Vagina (tissue), 2 donors: ENCODE measurements at places on chromosomes 6 and 20. TPM values are rescaled to one million over a fixed set of nuclear protein-coding genes. Genes with fewer than 3 reads are reported as not detected.
A peak's percentile ranks its signal among the peaks of the same experiment; 100 is the strongest.

- DNase-seq, result no peak
- no peak overlapping the region for H3K4me3 ChIP-seq
- H3K4me1 ChIP-seq, result no peaks in the 10 kb centered on the region
- H3K27ac ChIP-seq, result no peak overlapping the region
- H3K27me3 ChIP-seq, result no peaks in the 10 kb centered on the region
Measured at GRCh38 chr20:52985687-52986086, 13.5 kb downstream of the TSHZ2 start.

DNA sequence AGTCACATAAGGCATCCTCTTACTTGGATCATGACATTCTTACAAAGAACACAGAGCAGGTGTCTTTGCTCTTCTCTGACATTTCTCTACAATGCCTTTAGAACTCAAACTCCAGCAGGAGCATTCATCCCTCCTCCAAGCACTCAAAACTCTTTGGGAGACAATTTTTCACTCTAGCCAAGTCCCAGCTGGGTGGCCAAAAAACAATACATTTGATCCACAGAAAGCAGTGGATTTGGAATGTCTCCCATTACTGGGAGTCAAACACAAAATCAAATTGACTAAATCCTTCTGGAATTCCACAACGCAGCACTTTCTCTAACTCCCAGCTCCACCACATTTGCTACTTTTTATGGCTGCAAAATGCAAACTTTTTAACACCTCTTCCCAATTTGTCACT, 108.6 kb upstream of the VGLL2 start:
- no peaks in the 10 kb centered on the region for H3K36me3 ChIP-seq
- no peak overlapping the region for H3K27ac ChIP-seq
- no peaks in the 10 kb centered on the region for H3K4me1 ChIP-seq
- H3K27me3 ChIP-seq, result no peaks in the 10 kb centered on the region
- no peak for DNase-seq
- H3K4me3 ChIP-seq, result no peak overlapping the region

RAB44 gene
- total RNA-seq, result 0.49 TPM

- H3K36me3 ChIP-seq, result no peaks in the 10 kb centered on the region
- no peak overlapping the region for H3K27ac ChIP-seq
- H3K4me1 ChIP-seq, result no peaks in the 10 kb centered on the region
- DNase-seq, result no peak
- no peak overlapping the region for H3K4me3 ChIP-seq
Measured at GRCh38 chr6:90078513-90079289, 184.4 kb downstream of the GJA10 start.

PCED1A gene
- 22.1 TPM for total RNA-seq

DNA sequence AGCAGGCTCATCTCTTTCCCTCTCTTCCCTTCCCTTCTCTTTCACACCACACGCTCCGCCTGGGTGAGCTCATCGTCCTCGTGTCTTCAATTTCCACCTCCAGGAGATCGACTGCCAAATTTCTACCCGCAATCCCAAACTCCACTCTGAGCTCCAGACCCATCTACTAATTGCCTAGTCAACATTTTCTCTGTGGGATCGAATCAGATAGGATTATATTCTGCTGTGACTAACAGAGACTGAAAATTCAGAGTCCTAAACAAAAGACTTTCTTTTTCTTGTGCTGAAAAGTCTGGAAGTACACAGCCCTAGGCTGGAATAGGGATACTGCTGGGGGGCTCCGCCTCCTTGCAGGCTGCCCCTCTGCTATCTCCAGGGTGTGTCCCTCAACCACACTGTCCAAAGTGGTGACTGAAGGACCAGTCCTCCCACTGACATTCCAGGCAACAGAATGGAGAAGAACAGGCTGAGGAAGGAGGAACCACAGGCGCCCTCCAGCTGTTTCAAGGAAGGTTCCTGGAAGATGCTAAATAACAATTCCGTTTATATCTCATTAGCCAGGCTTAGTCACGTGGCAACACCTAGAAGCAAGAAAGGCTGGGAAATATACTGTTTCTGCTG, 5.0 kb upstream of the HSPA12B start:
- DNase-seq, result no peak
- H3K4me1 ChIP-seq, result peaks cover 23% of the 10 kb centered on the region
- no peaks in the 10 kb centered on the region for H3K36me3 ChIP-seq
- H3K27ac ChIP-seq, result peak overlapping the region; percentile 86
- H3K27me3 ChIP-seq, result no peaks in the 10 kb centered on the region

DNA sequence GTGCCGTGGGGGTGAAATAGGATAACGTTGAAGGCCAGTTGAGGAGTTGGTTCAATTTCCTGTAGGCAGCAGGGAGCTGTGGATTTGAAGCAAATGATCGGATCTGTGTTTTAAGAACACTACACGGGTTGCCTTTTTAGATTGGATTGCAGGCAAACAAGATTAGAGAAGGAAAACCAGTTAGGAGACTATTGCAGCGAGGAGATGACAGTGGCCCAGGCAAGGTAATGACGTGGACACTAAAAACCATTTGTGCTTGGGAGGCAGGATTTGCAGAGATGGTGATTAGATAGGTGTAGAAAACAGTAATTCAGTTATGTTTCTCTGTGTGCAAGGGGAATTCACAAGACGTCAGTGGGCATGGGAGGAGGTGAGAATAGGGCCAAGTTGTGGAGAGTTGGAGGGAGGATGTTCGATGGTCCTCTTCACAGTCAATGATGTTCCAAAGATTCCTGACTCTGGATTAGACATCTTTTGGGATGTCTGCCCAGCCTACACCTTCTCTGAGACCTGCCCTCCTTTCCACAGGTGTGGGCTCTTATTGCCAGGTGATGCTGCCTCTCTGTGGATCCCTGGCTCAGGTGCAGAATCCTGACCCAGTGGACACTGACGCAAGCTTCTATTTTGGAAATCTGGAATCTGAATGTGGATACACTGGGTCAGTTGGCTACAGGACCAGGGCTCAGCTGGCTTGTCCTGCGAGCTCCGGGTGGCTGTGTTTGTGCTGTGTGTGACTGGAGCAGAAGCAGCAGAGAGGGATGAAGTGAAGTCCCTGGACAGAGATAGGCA, 54.2 kb downstream of the TFAP2C start:
- H3K4me1 ChIP-seq, result no peaks in the 10 kb centered on the region
- no peaks in the 10 kb centered on the region for H3K27me3 ChIP-seq
- no peak for DNase-seq
- H3K27ac ChIP-seq, result no peak overlapping the region
- H3K36me3 ChIP-seq, result no peaks in the 10 kb centered on the region
- H3K4me3 ChIP-seq, result no peak overlapping the region

DNA sequence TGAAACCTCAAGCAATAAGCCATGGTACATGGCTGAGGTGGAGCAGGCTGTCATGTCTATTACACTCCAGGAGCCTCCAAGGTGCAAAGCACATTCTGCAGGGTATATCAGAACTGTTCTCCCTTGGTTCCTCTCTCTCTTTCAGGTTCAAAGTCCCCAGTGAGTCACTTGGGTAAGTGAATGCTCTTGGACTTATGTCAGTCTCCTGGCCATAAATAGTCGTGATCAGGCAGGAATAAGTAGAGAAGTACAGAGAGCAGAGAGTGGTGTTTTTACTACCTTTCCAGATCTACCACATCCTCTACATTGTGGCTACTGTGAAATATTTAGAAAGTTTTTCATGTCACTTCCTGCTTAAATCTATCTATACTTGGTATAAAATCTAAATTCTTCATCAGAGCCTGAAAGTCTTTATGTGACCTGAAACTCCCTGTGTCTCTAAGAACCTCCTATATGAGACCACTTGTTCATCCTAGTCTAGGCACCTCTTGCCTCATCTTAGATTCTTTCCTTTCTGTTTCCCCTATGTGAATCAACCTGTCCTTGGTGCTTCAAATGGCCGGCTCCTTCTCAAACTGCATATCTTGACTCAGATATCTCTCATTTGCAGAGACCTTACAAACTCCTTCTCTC, 1077.6 kb upstream of the MAP3K7 start:
- no peaks in the 10 kb centered on the region for H3K36me3 ChIP-seq
- no peaks in the 10 kb centered on the region for H3K4me1 ChIP-seq
- no peak overlapping the region for H3K4me3 ChIP-seq
- no peaks in the 10 kb centered on the region for H3K27me3 ChIP-seq
- no peak overlapping the region for H3K27ac ChIP-seq
- no peak for DNase-seq
